ENCODE measurements at places on chromosomes 16 and 17.
A peak's percentile ranks its signal among the peaks of the same experiment; 100 is the strongest.

- no peak for DNase-seq
These were observed 106.1 kb downstream of the ADAMTS18 start for GRCh38 chr16:77328768-77329167.

GRCh38 chr16:50448522-50448921 is 79.7 kb upstream of the BRD7 start:
- DNase-seq: no peak

- DNase-seq: no peak
These were observed 83.0 kb downstream of the KANSL1 start for GRCh38 chr17:46110219-46110618.

GRCh38 chr16:2149630-2150417 is 1.4 kb downstream of the RAB26 start:
- no peak for DNase-seq

DNA sequence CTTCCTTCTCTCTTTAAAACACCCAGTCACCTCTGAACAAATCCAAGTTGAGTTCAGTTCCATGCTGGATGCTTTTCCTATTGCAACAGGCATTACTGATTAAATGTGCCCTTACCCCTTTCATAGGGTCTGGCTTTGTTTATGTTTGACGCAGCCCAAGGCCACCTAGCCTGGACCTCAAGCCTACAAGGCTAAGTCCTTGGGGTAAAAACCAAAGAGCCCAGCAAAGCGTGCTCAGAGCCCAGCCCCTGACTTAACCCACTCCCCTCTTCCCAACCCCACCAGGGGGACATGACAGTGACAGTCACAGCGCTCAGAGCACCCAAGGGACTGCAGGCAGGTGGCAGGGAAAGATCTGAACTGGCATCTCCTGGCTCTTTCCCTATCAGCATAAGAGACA is 200.6 kb downstream of the XYLT1 start:
- DNase-seq: no peak

- DNase-seq: no peak
These were observed 86.1 kb upstream of the SALL1 start for GRCh38 chr16:51237207-51237606.

DNA sequence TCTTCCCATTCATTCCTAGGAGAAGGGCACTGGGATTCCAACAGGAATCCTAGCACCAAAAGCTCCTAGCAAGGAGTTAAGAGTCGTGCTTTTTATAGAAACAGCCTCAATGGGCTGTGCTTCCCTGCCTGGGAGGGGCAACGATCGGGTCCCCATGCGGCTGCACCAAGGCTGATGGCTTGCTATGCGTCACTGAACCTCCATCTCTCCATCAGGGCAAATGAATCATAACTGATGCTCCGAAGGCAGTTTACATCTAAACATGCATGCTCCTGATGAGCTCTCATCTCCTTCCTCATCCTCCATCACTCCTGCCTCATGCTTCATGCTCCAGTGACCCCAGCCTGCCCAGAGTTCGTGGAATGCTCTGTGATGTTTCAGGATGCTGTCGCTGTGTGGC is 270.5 kb downstream of the FOXL1 start:
- no peak for DNase-seq

DNA sequence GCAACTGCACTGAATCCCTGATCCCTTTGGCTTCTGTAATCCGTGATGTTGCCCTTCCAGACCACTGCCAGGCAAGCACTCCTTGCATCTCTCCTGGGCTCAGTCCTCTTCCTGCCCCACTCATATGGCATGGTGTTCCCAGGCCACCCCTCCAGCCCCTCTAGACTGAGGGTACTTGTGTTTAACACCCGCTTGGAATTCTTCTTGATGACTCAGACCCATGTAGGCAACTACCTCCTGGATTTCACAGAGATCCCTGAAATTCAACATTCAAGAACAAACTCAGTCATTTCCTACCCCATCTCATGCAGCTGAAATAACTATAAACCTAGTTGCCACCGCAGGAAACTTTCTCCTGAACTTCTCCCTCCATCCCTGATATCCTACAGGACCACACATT is 541.9 kb upstream of the CDH11 start:
- no peak for DNase-seq

GRCh38 chr16:46577988-46578579 is 43.1 kb downstream of the SHCBP1 start:
- DNase-seq: no peak

- no peak for DNase-seq
These were observed 361.3 kb downstream of the FOXL1 start for GRCh38 chr16:86939609-86940008.

GRCh38 chr16:19853742-19854542 is 30.7 kb downstream of the GPRC5B start:
- DNase-seq: no peak

DNA sequence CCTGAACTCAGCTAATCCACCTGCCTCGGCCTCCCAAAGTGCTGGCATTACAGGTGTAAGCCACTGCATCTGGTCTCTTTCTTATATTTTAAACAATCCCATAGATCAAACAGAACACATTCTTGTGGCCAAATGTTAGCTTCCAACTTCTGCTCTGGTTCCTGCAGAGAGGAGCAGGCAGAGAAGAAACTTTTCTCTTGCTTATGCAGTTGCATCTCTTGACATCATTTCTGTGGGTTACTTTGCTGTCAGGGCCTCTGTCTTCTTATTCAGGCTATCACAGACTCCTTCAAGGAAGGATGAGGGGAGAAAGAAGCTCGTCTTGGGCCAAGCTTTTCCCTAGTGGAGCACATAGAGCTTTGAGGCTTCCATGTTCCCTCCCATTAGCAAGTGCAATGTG is 7.8 kb downstream of the HSD17B2 start:
- no peak for DNase-seq

- DNase-seq: no peak
These were observed 149.9 kb upstream of the PLCG2 start for GRCh38 chr16:81629034-81629802.

GRCh38 chr16:963913-964312 is 6.9 kb downstream of the LMF1 start:
- peak; percentile 31 for DNase-seq

- no peak for DNase-seq
These were observed 57.1 kb downstream of the RAB11FIP4 start for GRCh38 chr17:31448467-31449077.

GRCh38 chr17:32824334-32824733 is 52.6 kb downstream of the MYO1D start:
- DNase-seq: no peak

All from activated CD4-positive, alpha-beta memory T cell treated with anti-CD3 and anti-CD28 coated beads, Interleukin-2, amount 10 ng/mL, durations not matched to agents 7 days and 5 days (primary cell).